GM12892 (cell line): ENCODE measurements at places on chromosomes 7 and 10.

- no peak for DNase-seq
Measured at GRCh38 chr7:87885018-87885417, 8.7 kb downstream of the DBF4 start.

GRCh38 chr10:35572583-35572982, 32.6 kb upstream of the GJD4 start:
- no peak for DNase-seq

DNA sequence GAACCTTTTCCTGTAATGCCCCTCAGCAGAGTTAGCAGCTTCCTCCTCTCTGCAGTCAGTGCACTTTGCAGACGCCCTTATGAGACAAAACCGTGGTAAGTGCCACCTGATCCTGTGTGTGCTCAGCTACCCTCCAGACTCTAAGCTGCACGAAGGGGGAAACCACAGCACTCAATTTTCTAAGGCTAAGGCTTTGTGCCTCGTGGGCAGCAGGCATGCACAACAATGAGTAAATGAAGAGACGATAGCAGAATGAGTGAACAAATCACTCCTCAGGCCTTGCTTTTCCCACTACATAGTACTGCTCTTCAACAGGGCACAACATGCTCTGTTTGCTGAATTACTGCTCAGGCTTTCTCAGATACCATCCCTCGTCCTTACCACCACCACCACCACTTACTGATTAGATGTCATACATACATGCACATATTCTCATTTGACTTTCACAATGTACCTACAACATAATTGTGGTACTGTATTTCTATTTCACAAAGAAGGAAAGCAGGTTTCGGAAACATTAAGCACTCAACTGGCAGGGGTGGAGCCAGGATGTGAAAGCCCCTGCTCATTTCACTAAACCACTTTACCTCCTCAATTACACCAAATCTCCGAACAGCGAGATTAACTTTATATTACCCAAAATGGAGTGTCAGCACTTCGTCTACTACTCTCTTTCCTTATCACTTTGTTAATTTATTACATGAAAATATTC, 85.4 kb downstream of the ICA1 start:
- peak; percentile 8 for DNase-seq

DNA sequence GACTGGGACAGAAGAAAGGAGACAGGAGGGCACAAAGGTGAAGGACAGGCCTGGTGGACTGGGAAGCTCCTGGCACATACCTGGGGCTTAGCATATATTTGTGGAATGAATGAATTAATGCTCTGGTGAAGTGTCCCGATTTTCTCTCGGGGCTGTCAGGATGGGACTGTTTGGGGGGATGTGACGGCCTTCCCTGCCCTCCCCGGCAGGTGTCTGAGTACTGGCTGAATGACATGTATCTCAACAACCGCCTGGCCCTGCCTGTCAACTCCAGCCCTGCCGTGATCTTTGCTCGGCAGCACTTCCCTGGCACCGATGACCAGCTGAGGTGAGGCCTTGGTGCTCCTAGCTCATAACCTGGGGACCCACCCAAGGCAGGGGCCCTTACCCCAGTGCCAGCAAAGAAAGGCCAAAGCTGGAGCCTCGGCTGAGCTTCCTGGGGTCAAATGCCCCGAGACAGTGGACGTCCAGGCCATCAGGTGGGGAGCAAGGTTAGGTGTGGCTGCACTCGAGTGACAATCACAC, 6.5 kb downstream of the CHAT start:
- no peak for DNase-seq

DNA sequence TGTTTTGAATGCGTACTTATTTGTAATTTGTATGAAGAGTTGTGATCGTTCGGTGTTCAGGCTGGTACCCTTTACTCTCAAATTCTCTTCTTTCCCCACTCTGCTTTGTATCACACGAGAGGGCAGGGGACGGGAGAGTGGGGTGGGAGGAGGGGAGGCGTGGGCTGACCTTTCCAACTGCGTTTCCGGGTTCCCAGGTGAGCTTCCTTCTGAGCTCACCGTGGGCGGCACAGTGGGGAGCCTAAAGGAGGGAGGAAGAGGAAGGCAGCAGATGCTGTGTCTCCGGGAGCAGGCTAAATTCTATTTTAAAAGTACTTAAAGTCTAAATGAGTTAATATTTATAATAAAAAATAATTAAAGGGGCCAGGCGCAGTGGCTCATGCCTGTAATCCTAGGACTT, 7.4 kb upstream of the XRCC2 start:
- DNase-seq: no peak

DNA sequence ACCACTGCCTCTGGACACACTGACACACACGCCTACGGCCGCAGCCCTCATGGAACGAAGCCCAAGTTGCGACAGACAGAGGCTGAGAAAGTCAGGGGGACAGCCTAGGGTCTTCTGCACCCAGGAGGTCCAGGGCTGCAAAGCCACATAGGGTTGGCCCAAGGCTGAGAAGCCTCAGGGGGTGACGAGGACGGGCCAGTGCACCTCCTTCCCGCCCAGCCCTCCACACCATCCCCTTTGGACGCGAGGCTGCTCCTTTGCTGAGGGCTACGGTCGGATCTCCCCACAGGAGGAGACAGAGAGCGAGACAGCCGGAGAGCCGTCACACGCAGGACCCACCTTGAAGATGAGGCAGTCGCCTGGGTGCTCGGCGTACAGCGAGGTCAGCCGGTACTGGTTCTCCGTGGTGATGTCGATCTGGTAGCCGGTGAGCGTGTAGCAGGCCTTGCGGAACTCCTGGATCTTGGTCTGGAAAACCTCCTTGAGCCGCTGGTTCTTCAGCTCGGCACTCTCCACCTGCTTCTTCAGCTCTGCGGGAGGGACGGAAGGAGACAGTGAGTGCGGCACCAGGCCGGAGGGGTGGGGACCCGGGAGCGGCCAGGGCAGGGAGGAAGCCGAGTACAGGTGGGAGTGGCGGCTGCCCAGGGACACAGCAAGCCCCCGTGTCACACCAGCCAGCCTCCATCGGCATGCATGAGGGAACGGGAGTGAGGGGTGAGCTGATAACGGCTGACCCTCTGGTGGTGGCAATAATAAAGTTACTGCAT, 228.0 kb downstream of the ELFN1 start:
- DNase-seq: no peak

- no peak for DNase-seq
Measured at GRCh38 chr10:97719602-97720001, 6.1 kb downstream of the MARVELD1 start.

DNA sequence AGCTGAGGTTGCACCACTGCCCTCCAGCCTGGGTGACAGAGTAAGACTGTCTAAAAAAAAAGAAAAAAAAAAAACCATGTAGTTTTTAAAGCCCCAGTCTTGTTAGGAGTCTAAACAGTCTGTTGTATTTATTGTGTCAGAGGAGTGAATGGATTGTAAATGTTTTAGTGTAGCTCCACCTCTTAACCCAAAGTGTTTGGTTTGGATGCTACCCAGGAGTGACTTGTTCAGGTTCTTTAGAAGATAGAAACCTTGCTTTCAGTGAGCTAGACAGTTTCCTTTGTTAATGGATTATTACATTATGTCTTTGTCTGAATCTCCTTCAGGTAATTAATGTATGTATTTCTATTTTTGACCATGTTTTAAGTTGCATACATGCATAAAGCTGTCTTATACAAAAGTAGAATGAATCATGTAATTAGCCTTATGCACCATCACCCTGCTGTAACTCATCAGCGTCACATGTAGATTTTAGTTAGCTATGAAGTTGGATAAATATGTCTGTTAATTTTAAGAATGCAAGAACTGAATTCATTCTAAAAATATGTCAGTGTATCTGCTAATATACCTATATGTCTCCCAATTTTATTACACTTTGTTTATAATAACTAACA, 97.7 kb downstream of the TAF3 start:
- DNase-seq: no peak

GRCh38 chr10:30435073-30435422, 1.1 kb downstream of the MAP3K8 start:
- no peak for DNase-seq

- no peak for DNase-seq
Measured at GRCh38 chr10:89440226-89441009, 26.1 kb downstream of the IFIT5 start.

DNA sequence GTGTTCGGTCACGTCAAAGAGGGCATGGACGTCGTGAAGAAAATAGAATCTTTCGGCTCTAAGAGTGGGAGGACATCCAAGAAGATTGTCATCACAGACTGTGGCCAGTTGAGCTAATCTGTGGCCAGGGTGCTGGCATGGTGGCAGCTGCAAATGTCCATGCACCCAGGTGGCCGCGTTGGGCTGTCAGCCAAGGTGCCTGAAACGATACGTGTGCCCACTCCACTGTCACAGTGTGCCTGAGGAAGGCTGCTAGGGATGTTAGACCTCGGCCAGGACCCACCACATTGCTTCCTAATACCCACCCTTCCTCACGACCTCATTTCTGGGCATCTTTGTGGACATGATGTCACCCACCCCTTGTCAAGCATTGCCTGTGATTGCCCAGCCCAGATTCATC, 6.5 kb downstream of the PPIF start:
- DNase-seq: no peak

GRCh38 chr7:106126170-106126938, 14.2 kb upstream of the SYPL1 start:
- DNase-seq: no peak

- DNase-seq: no peak
Measured at GRCh38 chr7:20197837-20198236, 19.3 kb downstream of the MACC1 start.

DNA sequence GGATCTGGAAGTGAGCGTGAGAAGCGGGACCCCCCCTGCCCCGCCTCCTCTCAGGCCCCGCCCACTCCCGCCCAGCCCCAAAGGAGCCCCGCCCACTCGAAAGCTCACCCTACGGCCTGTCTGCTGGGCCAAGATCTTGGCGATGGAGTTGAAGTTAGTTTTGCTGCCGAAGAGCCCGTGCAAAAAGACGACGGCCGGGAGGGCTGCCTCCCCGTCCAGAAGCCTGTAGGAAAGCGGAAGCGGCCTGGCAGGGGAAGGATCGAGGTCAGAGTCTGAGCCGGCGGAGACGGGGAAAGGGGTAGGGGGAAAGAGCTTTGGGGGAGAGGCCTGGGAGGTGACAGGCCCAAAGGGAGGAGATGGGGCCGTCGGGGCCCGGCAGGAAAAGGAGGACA, 386 bp downstream of the ABHD11 start:
- DNase-seq: peak; percentile 75

GRCh38 chr10:15601819-15602218, 117.9 kb downstream of the ITGA8 start:
- DNase-seq: no peak

GRCh38 chr7:151756076-151756731, 120.7 kb downstream of the PRKAG2 start:
- DNase-seq: no peak

DNA sequence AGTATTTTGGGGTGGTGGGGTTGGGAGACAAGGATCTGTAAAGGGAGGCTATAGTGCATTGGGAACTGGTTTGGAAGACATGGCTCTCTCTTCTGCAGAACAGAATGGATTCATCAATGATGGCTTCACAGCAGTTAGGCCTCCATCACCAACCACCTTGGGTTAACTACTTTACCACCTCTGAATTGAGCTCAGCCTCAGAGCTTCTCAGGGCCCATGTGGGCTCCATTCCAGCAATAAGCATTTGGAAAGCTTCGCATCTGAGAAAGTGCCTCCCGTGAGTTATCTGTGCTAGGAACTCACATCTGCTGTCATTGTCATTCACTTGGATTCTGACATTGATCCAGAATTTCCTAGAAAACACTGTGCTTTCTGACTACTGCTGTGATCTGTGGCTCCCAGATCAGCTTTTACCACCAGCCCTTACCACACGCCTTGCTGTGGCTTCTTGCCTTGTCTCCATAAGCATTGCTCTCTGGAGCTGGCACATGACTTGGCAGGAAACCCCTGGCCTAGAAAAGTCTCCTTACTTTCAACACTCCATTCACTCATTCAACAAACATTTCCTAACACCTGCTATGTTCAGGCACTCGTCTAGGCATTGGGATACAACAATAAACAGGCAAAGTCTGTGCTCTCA, 70.7 kb upstream of the ADO start:
- no peak for DNase-seq

DNA sequence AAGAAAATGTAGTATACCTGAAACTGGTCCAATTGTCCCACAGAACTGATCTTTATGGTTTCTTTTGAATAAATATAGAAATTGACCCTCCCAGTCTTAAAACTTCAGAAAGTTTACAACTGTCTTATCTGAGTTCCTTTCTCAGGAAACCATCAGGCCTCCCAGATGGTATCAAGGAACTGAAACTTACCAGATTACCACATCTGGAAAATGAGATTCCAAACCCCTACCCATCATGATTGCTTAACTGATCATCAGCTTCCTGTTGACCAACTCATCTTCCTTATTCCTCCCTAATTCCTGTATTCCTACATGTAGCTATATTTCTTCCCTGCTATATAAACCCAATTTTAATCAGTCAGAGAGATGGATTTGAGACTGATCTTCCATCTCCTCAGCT, 5.5 kb downstream of the VWDE start:
- no peak for DNase-seq

- DNase-seq: no peak
Measured at GRCh38 chr10:79210672-79211071, 136.6 kb upstream of the PPIF start.

GRCh38 chr7:5452937-5453540, 29.4 kb upstream of the TNRC18 start:
- DNase-seq: no peak

DNA sequence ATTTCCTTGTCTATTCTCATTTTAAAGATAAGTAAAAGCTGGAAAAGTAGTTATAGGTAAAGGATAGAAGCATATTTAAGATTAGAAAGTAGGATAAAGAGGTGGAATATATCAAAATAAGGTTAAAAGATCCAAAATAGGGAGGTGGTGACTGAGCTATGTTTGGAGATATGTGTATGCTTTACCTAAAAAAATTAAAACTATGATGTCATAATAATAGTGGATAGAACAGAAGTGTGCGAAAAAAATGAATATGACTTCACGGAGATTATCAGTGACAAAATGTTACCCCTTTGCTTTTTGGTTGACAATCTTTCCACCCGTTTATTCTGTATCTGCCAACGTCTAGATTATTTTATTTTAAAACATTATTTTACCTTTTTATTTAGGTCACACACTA, 33.4 kb upstream of the FERD3L start:
- no peak for DNase-seq

GRCh38 chr10:100114976-100115770, 33.5 kb upstream of the CPN1 start:
- no peak for DNase-seq

DNA sequence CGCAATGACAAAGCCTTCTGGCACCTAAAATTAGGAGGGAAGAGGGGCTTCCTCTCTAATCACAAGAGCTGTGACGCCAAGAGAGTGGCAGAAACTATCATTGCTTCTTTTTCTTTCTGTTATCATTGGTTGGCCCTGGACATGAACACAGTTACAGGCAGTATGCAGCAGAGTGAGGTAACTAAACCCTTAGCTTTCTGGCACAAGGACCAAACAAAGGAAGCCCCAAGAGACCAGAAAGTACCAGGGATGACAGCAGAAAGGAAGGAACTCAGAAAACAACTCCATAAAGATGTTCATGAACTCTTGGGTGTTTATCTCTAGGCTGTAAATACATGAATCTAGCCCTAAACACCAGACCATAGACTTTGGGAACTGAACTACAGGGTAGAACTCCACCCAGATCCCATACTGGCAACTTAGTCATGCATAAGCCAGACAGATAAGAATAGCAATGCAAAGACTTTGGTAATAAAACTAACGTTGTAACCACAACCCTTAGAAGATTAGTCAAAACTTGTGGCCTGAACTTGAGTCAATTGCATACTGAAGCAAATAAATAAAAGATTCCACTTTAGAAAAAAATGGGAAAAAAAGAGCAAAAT, 195.7 kb upstream of the PTN start:
- no peak for DNase-seq

- DNase-seq: no peak
Measured at GRCh38 chr10:124296121-124296812, 122.5 kb downstream of the OAT start.
